Activated CD8-positive, alpha-beta memory T cell treated with anti-CD3 and anti-CD28 coated beads, Interleukin-2, amount 50 U/mL, for 4 hours (primary cell): ENCODE measurements at places on chromosomes 4 and X.

- no peak for DNase-seq
Observed at GRCh38 chr4:77817304-77818072, 1.7 kb downstream of the CNOT6L start.

DNA sequence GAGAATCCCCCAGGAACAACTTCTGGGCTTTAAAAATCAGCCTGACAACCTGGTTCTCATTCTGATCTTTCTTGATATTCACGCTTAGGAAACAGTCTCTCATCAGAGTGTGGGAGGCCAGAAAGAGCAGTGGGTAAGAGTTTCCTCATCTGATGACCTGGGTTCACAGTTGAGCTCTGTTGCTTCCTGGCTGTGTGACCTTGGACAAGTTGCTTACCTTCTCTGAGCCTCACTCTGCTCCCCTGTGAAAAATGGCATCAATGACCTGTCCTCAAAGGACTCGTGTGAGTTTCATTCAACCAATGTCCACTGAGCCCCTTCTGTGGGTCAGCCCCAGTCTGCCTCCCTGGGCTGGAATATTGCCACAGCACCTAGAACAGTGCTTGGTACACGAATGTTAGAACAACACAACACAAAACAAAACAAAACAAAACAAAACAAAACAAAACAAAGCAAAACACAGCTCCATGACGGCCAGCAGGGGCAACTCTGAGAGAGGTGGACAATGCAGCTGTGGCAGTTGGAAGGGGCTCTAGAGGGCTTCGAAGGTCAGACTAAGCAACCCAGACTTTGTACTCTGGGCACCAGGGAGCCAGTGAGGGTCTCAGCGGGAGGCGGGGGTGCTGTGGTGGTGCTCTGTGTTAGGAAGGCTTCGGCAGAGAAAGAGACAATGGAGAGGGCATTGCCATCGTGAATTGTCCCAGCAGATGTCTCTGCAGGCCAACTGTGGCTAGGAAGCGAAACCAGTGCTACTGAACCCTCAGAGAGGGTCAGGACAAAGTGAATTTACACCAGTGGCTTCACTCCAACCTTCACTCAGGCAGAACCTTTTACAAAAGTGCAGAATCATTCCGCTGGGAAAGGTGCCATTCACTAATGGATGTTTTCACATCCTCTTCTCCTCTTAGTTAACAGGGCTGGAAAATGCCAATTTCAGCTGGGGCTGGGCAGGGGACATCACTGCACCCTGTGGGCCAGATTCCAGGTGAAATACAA lies 14.3 kb upstream of the C4orf50 start:
- no peak for DNase-seq

DNA sequence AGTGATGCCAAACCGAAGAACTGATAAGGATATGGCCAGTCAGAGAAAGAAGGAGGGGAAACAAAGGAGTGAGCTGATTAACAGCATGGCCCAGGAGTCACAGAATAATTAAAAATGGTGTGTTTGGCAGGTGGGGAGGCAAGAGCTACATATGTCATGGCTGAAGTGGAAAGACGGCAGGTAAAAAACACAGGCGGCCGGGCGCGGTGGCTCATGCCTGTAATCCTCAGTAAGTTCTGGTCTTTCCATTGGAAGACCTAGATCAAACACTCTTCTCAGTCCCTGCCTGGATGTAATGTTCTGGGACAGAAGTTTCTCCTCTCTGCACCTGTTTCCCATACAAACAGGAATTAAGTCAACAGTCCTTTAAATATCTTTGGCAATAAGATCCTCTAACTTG lies 503.9 kb downstream of the STIM2 start:
- no peak for DNase-seq

- DNase-seq: no peak
Observed at GRCh38 chr4:106291678-106292077, 24.3 kb downstream of the TBCK start.

- DNase-seq: no peak
Observed at GRCh38 chr4:4472344-4472958, 69.4 kb downstream of the STX18 start.

GRCh38 chrX:270848-271367 lies 10.3 kb upstream of the PLCXD1 start:
- no peak for DNase-seq

DNA sequence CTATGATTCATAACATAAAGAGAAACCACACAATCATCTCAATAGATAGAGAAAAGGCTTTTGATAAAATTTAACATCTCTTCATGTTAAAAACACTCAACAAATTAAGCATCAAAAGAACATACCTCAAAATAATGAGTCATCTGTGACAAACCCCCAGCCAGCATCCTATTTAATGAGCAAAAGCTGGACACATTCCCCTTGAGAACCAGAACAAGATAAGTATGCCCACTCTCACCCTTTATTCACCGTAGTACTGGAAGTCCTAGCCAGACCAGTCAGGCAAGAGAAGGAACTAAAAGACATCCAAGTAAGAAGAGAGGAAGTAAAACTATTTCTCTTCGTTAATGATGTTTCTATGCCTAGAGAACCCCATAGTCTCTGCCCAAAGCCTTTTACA lies 507.2 kb downstream of the PABPC4L start:
- no peak for DNase-seq

DNA sequence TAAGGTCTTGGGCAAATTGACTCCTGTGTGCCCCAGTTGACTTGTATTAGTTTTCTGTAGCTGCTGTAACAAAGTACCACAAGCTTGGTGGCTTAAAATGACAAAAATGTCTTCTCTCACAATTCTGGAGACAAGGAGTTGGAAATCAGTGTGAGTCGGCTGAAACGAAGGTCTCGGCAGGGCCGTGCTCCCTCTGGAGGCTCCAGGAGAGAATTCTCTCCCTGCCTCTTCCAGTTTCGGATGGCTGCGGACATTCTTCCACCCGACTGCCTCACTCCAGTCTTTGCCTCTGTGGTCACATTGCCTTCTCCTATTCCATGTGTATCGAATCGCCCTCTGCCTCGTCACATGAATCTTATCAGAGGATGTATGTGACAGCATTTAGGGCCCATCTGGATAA lies 66.0 kb upstream of the PHOX2B start:
- no peak for DNase-seq

GRCh38 chrX:127459790-127460189 lies 592.4 kb downstream of the ACTRT1 start:
- DNase-seq: no peak

DNA sequence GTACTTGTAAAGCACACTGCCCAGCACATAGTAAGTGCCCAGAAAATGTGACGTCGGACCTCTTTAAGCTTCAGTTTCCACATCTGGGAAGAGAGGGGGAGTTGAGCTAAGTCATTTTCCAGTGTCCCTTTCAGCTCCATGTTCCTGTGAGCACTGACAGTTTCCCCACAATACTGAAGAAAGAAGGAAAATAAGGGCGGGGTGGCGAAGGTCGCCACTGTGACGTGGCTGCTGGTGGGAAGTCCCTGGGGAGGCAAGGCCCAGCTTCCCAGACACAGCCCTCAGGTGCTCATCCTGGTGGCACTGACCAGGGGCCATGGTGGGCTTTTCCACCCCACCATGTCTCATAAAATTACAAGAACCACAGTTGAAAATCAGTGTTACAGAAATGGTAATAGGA lies 121.8 kb downstream of the PTTG2 start:
- no peak for DNase-seq

GRCh38 chrX:148310426-148311165 lies 189.8 kb upstream of the AFF2 start:
- DNase-seq: peak; percentile 20

- no peak for DNase-seq
Observed at GRCh38 chr4:81021142-81021944, 9.2 kb upstream of the BMP3 start.

DNA sequence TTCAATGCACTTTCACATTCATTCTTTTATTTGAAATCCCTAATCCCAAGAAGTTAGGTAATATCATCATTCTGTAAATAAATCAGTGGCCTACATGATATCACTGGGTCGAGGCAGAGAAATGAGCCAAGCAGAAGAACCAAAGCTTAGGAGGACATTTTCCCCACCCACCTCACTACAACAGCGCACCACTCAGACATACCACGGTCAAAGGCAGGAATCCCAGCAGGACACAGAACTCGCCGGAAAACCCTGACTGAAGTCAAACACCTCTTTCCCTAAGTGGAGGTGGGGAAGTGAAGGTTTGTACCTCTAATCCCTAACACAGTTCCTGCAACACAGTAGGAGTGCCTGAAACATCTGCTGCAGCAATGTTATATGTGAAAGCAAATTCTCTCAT lies 21.5 kb downstream of the RELL1 start:
- no peak for DNase-seq

- no peak for DNase-seq
Observed at GRCh38 chrX:150692296-150692695, 900 bp upstream of the MTMR1 start.

- no peak for DNase-seq
Observed at GRCh38 chrX:24796204-24796603, 102.5 kb downstream of the POLA1 start.

DNA sequence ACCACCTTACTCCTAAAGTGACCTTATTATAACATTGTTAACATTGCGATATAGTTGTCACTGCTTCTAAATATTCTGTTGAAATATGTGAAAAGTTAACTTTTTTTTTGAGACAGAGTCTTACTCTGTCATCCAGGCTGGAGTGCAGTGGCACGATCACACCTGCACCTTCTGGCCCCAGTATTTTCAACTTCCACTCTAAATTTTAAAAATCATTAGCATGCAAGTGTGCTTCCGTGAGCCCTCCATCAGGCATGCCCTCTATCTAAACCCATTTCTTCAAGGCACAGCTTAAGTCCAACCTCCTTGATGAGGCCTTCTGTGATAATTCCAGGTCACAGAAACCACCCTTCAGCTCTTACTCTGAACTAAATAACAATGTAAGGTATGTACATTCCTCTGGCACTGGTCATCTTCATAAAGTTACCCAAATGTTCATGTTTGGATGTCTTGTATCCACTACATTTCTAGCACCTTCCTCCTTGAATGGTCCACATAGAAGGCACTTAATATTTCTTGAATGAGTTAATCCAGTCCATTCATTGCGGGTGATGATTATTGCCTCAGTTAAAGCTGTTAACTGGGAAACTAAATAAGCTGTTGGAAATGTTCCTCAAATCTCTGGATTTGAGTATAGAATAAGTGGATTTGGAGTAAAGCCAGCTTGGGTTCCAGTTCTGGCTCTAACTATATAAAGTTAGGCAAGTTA lies 38.6 kb upstream of the TMEM131L start:
- no peak for DNase-seq

- DNase-seq: no peak
Observed at GRCh38 chr4:61752617-61753016, 552.5 kb downstream of the ADGRL3 start.

- no peak for DNase-seq
Observed at GRCh38 chrX:25810202-25810601, 327.9 kb upstream of the MAGEB18 start.

DNA sequence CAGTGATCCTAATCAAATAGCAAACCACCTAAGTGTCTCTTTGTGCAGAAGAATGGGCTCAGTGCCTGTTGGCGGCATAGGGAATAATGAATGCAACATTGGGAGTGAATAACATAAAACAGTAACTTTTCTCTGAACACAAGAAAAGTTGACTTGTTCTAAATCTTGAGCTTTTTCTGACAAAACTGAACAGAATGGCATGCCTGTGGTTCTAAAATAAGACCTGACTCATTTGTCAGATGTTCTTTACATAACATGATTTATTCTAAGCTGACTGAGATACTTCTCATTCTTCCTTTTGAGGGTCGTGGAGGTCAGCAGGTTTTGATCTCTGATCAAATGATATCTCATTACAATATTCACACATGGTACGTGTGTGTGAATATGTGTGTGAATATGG lies 165.4 kb upstream of the WDR1 start:
- no peak for DNase-seq
